Gastroesophageal sphincter (tissue), 4 donors: ENCODE measurements at places on chromosomes 6 and 20.

DNA sequence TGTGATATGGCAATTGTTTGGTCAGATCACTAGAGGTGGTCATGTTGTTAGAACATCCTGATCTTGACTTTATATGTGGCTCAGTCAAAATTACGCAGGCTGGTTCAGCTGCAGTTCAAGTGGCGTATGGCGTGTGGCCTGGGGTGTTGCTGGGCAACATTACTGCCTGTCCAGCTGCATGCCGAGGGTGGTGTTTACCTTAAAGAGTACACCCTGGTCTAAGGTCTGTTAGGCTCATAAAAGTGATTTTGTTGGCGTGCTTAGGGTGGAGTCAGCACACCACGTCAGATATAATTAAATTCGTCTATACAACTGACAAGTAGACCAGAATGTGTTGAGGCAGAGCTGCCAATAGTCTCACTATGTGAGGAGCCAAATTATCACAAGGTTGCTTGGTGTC, 55.6 kb upstream of the NEDD9 start:
- no peak for ATAC-seq

GRCh38 chr20:58038123-58038654, 190.3 kb downstream of the ANKRD60 start:
- ATAC-seq, result no peak

DNA sequence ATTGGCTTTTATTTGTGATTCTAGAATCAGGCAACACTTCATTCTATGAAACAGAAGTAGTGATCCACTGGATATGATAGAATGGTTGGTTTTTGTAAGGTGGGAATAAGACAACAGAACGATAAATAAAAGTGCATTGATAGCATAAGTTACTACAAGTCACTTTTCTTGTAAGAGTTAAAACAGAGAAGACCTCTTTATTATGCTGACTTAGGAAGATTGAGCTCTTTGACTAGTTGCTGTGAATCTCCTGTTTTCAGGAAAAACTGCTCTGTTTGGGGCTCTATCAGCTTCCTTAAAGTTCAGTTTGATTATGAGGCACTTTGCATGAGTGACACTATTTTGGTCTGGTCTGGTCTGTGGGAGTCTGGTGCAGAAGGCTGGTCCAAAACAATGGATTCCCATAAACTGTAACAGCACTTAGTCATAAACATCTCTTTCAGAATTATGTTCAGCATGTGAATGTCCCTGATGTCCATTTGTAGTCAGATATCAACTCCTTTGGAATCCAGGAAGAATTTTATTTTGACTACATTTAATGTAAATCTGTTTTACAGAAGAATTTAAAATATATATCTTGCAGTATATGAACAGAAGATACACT, 35.0 kb upstream of the DSE start:
- no peak for ATAC-seq

GRCh38 chr20:36506253-36506652, 35.1 kb upstream of the MYL9 start:
- ATAC-seq, result peak; percentile 41

DNA sequence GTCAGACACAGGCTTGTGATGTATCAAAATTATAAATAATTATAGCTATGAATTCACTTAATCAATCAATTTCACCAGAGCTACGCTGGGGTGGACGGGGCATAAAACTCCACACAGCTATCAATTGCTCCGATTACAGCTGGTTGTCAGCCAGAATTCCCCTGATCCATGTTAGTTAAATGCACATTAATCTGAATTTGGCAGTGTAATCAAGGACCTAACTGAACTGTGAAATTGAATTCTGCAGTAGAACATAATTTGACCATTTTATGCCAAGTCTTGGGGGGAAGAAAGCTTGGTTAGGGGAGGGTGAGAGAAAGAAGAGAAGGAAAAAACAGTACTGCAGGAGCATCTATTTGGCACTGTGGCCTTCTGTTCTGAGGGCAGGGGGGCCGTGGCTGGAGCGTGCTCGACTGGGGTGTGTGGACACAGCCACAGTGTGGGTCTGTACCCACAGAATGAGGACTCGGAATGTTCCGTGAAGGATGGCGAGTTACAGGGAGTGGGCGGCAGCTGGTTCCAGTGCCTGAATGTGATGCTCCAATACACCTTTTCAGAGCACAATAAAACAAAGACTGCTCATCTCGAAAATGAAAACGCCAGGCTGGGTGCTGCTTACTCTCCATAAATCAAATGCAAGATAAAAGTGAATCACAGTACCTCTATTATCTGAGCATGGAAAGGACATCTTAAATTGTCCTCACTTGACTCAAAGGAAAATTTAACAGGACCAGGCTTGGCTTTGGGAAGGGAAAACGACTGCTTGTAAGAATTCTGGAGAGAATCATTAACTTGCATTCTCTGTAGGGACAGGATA, 59.2 kb downstream of the LAMP5 start:
- ATAC-seq, result no peak

DNA sequence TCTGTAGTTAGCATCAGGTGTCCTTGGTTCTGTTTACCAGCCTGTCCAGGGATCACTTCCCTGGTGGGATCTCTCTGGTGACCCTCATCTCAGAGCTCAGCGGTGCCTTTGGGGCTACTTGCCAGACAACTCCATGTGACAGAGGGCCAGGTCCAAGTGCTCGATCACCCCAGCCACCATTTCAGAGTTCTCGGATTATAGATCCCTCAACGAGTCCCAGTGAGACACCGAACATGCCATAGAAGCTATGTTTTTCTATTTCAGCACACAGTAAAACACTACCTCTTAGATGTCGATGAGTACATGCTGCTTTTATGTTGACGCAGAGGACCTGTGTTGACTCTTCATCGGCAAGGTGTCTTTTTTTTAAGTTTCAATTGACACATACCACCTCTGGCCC, 170.1 kb upstream of the AKAP12 start:
- no peak for ATAC-seq

DNA sequence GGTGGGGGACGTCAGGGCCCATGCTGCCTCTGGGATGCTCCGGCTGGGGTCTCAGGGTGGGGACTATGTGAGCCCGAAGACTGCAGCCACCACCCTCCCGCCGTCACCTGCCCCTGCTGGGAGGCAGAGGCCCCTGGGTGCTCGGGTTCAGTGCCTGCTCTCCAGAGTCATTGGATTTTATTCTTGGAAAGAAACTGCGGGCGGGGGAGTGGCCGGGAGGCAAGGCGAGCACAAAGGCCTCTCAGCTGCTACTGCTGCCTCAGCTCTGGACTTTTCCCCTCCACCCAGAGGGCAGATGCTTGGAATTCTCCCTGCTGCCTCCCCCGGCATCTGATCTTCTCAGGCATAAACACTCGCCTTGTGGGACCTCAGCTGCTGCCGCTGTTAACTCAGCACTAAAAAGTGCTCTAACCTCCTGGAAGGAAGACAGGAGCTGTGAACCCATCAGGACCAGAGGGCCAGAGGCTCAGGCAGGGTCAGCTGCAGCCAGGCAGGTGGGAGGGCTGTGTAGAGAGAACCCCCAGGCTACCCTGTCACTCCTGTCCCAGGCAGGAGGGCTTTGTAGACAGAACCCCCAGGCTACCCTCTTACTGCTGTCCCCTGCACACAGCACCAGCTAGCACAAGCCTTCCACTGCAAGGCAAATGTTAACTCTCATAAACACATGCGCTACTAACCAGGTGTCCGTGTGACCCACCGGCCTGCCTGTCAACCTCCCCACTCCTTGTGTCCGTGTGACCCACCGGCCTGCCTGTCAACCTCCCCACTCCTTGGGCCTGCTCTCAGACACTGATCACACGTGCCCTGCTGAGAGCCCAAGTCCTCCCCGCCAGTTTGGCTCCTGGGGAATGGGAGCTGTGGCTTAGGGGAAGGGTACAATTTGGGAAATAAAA, 9.4 kb upstream of the FRMD1 start:
- peak; percentile 67 for ATAC-seq

- peak; percentile 56 for ATAC-seq
Measured at GRCh38 chr20:57473246-57474048, 51.5 kb downstream of the CTCFL start.

GRCh38 chr20:1627200-1627550, 7.4 kb upstream of the SIRPB1 start:
- no peak for ATAC-seq

DNA sequence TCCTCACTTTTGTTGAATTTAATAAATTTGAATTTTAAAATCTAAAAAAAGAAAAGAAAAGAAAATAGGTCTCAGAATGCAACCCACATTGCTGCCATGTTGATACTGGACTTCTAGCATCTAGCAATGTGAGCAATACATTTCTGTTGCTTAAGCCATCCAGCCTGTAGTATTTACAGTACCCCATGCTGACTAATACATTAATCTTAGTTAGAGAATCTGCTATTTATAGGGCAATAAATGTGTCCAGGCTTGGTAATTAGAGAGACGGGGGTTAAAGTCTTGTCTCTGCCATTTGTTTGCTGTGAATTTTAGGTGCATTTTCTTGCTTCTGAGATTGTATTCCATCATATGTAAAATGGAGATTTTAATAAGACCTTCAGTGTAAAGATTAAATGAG, 471.3 kb downstream of the DHX35 start:
- no peak for ATAC-seq

DNA sequence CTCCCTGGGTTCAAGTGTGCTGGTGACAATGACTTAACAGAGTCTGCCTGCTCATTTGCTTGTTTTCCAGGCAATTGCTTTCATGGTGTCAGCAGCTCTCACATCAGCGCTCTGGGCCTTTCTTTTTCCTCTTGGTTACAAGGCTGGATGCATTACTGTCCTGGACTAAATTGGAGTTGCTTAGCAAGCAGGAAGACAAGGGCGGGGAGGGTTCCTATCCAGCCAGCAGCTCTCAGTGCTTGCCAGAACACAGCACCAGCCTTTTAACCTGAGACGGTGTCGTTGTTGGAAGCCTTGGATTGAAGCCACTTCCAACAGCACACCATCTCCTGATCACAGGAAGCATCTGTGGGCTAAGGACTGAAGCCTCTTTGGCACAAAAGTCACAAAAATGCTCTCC, 606.9 kb downstream of the CDH26 start:
- peak; percentile 41 for ATAC-seq

GRCh38 chr20:34675993-34676641, 775 bp downstream of the PIGU start:
- no peak for ATAC-seq

GRCh38 chr6:24229696-24230405, 103.8 kb downstream of the NRSN1 start:
- no peak for ATAC-seq

GRCh38 chr6:117613920-117614560, 11.7 kb upstream of the GOPC start:
- no peak for ATAC-seq

- no peak for ATAC-seq
Measured at GRCh38 chr20:50425076-50425475, 85.1 kb upstream of the PTPN1 start.

- ATAC-seq, result no peak
Measured at GRCh38 chr6:3232017-3232945, 4.8 kb upstream of the TUBB2B start.

- ATAC-seq, result no peak
Measured at GRCh38 chr20:50113420-50114224, 672 bp upstream of the UBE2V1 start.

DNA sequence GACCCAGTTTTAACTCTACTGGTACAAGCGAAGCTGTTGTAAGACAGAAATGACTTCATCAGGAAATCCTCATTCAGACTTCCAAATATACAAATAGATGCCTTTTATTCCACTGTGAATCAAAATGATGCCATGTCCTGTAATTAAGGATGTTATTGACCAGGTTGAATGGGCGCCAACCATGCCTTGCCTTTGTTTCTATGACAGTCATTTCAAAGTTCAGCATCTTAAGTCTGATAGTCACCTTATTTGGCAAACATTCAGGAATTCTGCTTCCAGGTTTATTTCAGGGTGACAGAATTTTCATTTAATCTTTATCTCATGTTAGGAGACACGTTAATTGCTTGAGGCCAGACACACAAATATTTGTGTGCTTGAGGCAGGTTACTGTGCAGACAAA, 592.8 kb upstream of the JAG1 start:
- no peak for ATAC-seq

- ATAC-seq, result no peak
Measured at GRCh38 chr6:142222022-142222421, 75.0 kb downstream of the VTA1 start.

- no peak for ATAC-seq
Measured at GRCh38 chr6:1285556-1285955, 26.3 kb upstream of the FOXQ1 start.

DNA sequence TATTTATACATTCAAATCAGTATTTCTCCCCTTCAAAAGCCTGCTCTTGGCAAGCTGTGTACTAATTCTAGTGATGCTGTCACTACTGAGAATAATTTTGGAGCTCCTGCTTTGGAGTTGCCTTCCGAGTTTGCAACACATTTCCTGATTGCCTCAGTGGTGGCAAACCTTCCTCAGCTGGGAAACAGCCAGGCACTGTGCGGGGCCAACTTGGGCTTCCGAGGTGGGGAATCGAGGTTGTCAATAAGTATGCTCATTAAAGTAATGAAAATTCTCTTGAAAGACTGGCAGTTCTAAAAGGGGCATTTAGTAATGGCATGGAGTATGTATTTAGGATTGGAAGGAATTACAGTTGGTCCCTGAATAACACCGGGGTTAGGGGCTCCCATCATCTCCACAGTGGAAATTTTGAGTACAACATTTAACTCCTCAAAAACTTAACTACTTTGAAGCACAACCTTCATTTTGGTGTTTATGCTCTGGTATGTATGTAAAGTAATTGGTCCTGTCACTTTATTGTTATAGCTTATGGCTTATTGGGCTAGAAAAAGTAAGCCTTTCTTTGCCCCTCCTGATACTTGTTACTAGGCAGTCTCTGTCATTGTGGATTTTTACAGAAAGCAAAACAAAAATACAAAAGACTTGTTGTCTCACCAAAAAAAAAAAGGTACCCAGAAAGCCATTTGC, 2.7 kb downstream of the PAQR8 start:
- ATAC-seq, result no peak

- ATAC-seq, result peak; percentile 60
Measured at GRCh38 chr6:170129691-170130171, 161.1 kb downstream of the DLL1 start.

DNA sequence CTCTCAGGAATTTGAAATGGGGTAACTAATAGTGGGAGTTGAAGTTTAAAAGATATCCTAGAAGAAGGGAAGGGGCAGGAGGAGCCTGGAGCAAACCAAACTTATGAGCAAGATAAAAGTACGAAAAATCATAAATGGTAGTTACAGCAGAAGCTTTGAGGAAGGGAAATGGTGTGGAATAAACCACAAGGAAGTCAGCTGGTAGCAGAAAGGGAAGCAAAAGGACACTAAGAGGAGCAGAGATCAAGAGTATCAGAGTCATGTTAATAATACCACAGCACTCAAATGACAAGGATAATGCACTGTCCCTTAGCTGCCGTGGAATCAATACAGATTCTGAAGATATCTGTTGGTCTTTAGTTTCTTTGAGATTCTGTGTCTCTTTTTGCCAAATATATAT, 44.9 kb upstream of the CCDC28A start:
- no peak for ATAC-seq
